ENCODE measurements at places on chromosomes 12 and 14.
A peak's percentile ranks its signal among the peaks of the same experiment; 100 is the strongest.

- H3K27ac ChIP-seq: no peak overlapping the region
- no peaks in the 10 kb centered on the region for H3K4me1 ChIP-seq
- no peak overlapping the region for H3K4me3 ChIP-seq
- H3K36me3 ChIP-seq: no peaks in the 10 kb centered on the region
These were observed 5.2 kb downstream of the SMARCD1 start for GRCh38 chr12:50090391-50090790.

DNA sequence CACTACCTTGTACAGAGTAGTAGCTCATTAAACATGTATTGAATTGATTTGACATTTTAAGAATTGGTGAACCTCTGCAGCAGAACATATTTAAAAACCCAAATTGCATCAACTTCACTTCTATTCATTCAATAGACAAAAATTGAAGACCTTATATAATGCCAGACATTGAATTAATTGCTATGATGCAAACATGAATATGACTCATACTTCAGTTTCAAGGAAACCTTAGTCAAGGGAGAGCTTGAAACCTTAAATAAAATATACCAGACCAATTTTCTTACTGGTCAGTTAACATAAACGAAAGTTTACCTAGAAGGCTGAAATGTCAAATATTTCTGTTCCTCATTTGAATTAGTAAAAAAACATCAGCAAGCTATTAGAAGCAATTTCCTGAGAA is 5.0 kb upstream of the MGAT4C start:
- H3K4me1 ChIP-seq: no peaks in the 10 kb centered on the region
- DNase-seq: no peak
- H3K27ac ChIP-seq: no peak overlapping the region
- H3K4me3 ChIP-seq: no peak overlapping the region
- H3K27me3 ChIP-seq: no peaks in the 10 kb centered on the region

GRCh38 chr14:24607081-24607480 is 2.4 kb downstream of the GZMH start:
- no peaks in the 10 kb centered on the region for H3K4me1 ChIP-seq
- H3K4me3 ChIP-seq: no peak overlapping the region
- no peak for DNase-seq
- no peaks in the 10 kb centered on the region for H3K27me3 ChIP-seq
- H3K36me3 ChIP-seq: no peaks in the 10 kb centered on the region
- no peak overlapping the region for H3K27ac ChIP-seq

- H3K27me3 ChIP-seq: no peaks in the 10 kb centered on the region
- no peak overlapping the region for H3K4me3 ChIP-seq
- no peak overlapping the region for H3K27ac ChIP-seq
- no peak for DNase-seq
These were observed 42.5 kb downstream of the ATG2B start for GRCh38 chr14:96320605-96321004.

GRCh38 chr14:77270361-77271112 is 469 bp downstream of the NGB start:
- H3K27me3 ChIP-seq: no peaks in the 10 kb centered on the region
- no peaks in the 10 kb centered on the region for H3K36me3 ChIP-seq
- H3K4me3 ChIP-seq: no peak overlapping the region
- DNase-seq: no peak
- H3K27ac ChIP-seq: no peak overlapping the region
- no peaks in the 10 kb centered on the region for H3K4me1 ChIP-seq

GRCh38 chr14:64879635-64880220 is at the start of gene SPTB:
SPTB (minus strand) TSS chr14:64879907; CDS start chr14:64823094, 56,813 bp downstream.
- no peaks in the 10 kb centered on the region for H3K36me3 ChIP-seq
- peak within 1 kb of the TSS; percentile 37 for H3K4me3 ChIP-seq
- no peaks in the 10 kb centered on the region for H3K27me3 ChIP-seq
- H3K4me1 ChIP-seq: peaks cover 2% of the 10 kb centered on the region
- no peak for DNase-seq

DNA sequence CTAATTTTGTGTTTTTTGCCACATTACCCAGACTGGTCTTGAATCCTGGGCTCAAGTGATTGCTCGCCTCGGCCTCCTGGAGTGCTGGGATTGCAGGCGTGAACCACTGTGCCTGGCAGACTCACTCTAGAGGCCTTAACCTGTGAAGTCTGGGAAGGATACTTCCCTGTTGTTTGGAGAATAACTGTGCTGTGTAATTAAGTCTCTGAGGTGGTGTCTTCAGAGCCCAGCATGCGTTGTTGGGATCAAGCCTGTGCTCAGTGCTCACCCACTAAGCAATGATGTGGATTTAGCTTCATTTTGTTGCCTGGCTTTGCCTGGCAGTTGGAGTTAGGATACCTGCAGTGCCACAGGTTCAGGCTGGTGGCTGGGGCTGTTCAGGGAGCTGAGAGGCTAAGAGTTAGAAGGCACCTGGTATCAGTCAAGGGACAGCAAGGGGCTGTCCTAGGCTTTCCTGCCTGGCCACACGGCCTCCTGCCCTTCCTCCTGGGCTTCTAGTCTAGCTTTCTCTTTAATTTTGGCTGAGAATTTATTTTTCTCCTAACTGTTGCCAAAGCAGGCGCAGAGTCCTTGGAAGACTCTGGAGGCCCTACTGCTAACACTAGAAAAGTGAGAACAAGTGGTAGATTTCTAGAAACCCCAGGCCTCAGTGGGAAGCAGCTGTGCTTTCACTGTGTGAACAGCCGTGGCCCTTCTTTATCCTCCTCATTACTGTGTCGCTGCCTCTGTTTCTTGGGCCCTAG is 38.5 kb downstream of the EP400 start:
- H3K27ac ChIP-seq: no peak overlapping the region
- DNase-seq: no peak
- H3K27me3 ChIP-seq: no peaks in the 10 kb centered on the region
- H3K4me3 ChIP-seq: no peak overlapping the region
- H3K4me1 ChIP-seq: peaks cover 8% of the 10 kb centered on the region

DNA sequence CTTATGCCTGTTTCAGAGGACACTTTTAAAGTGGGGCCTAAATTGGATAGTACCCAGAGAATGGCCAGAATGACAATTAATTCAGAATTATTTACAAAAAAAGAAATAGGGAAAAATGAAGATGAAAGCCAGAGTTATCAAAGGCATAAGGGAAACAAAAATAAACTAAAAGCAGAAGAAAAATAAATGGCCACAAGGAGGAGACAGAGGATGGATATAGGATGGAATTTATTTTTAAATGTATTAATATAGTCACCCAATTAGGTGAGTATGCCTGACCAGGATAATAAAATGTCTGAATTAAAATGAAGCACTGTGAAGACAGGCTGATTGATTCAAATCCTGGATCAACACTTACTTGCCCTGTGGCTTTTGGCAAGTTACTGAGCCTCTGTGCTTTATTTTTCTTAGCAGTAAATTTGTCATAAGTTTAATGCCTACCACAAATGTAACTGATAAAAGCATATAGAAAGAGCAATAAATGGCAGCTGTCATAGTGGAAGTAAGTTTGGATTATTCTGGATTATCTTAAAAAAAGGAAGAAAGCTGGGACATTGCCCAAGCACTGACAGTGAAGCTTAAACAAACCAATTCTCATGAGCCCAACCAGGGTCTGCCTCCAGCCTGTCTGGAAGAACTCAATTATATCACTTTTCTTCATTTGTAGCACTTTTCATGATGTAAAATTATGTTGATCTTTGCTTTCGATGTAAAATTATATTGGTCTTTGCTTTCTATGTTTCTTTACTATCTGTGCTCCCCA is 3.5 kb downstream of the CLEC9A start:
- no peaks in the 10 kb centered on the region for H3K27me3 ChIP-seq
- no peaks in the 10 kb centered on the region for H3K36me3 ChIP-seq
- H3K4me1 ChIP-seq: no peaks in the 10 kb centered on the region
- H3K4me3 ChIP-seq: no peak overlapping the region
- DNase-seq: no peak

DNA sequence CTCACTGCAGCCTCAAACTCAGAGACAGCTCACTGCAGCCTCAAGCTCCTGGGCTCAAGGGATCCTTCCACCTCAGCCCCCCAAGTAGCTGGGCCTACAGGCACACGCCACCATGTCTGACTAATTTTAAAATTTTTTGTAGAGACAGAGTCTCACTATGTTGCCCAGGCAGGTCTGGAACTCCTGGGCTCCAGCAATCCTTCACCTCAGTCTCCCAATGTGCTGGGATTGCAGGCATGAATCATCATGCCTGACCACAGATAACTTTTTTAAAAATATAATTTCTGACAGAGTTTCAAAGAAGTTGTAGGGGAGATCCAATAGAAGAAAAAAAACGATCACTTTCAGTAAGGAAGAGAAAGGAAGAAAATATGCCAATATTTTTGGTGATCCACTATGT is 189.7 kb upstream of the CDKN3 start:
- H3K27ac ChIP-seq: no peak overlapping the region
- no peak for DNase-seq
- H3K27me3 ChIP-seq: no peaks in the 10 kb centered on the region
- H3K4me3 ChIP-seq: no peak overlapping the region

DNA sequence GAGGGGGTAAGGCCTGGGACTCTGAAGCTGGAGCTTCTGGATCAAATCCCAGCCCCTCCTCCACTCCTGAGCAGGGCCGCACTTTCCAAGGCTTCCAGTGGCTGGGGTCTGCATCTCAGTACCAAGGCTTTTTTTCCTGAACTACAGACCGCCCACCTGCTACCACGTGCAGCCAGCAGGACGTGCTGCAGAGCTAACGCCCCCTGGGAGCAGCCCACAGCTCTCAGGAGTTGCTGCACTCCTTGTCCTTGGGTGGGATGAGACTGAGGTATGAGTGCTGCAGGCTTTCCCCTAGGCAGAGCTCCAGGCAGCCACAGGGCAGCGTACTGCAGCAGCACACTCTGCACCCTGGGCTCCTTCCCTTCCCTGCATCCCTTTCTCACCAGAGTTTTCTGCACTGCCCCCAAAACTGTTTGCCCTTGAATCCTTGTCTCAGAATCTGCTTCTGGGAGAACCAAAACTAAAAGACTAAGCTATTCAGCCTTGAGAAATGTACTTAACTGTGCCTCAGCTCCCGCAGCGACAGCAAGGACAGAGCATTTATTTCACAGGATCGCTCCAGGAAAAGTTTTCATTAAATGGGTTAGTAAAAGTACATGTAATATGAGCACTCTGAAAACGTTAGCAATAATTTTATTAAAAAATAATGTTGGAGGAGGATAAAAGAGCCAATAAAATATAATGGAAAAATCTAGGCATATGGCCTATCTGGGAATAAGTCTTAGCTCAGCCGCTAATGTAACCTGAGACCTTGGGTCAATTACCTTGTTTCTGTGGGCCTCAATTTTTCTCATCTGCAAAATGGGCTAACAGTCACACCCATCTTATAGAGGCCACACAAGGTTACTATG is 25.5 kb downstream of the RBM19 start:
- H3K27ac ChIP-seq: no peak overlapping the region
- no peaks in the 10 kb centered on the region for H3K36me3 ChIP-seq
- DNase-seq: no peak

DNA sequence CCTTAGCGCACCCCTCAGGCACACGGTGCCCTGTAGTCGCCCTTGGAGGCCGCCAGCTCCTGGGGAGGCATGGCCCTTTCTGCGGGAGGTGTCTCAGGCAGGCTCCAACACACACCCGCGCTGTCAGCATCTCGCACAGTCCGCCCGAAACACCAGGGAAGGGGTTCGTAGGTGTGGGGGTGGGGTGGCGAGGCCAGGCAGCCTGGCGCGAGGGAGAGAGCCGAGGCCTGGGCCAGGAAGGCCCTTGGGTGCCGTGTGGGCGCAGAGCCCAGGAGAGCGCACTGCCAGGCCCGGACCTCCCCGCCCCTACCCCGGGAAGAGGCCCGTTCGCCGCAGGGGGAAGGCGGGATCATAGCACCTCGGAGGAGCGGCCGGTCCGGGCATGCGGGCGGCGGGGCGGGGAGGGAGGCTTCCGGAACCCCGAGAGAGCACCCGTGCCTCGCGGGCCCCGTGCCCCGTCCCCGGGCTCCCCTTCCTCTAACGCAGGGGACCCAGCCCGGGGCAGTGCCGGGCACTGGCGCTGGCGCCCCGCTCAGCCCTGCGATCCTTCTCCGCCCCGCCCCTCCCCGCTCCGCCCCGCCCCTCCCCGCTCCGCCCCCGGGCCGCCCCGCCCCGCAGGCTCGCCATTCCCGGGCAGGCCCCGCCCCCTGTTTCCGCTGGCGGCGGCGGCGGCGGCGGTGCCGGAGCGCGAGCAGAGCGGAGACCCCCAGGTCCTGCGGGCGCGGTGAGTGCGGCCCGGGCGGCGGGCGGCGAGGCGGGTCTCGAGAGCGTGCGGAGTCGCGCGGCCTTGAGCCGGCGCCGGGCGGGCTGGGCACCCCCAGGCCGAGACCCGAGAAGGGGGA is at the start of gene TSPAN9:
TSPAN9 (plus strand) TSS at position 650 of the 842 bp plus-strand sequence. CDS start 123,815 bp downstream, outside the sequence.
- no peaks in the 10 kb centered on the region for H3K36me3 ChIP-seq
- peak within 1 kb of the TSS; percentile 96 for H3K4me3 ChIP-seq
- H3K4me1 ChIP-seq: peaks cover 10% of the 10 kb centered on the region

- no peak overlapping the region for H3K4me3 ChIP-seq
- no peaks in the 10 kb centered on the region for H3K27me3 ChIP-seq
- H3K4me1 ChIP-seq: no peaks in the 10 kb centered on the region
- no peak for DNase-seq
These were observed 15.4 kb downstream of the TEAD4 start for GRCh38 chr12:2974560-2974971.

- DNase-seq: no peak
- no peaks in the 10 kb centered on the region for H3K4me1 ChIP-seq
- no peak overlapping the region for H3K27ac ChIP-seq
- H3K27me3 ChIP-seq: no peaks in the 10 kb centered on the region
- H3K36me3 ChIP-seq: no peaks in the 10 kb centered on the region
These were observed 36.0 kb upstream of the SNX6 start for GRCh38 chr14:34665785-34666435.

DNA sequence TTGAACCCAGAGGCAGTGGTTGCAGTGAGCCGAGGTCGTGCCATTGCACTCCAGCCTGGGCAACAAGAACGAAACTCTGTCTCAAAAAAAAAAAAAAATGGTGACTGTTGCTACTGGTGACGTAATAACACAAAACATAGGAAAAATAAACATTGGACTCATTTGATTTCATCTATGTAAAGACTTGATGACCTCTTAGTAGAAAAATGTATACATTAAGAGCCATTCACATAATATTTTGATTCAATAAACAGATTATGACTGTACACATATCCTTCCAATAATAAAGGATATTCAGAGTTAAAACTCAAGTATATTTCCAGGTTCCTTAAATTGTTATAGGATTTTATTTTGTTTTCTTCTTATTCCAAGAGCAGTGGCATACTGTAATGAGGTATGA is 65.7 kb upstream of the AEBP2 start:
- H3K4me1 ChIP-seq: no peaks in the 10 kb centered on the region
- H3K4me3 ChIP-seq: no peak overlapping the region
- H3K27me3 ChIP-seq: no peaks in the 10 kb centered on the region
- no peaks in the 10 kb centered on the region for H3K36me3 ChIP-seq
- DNase-seq: no peak
- no peak overlapping the region for H3K27ac ChIP-seq

GRCh38 chr14:100873096-100873482 is 30.4 kb downstream of the RTL1 start:
- H3K4me1 ChIP-seq: no peaks in the 10 kb centered on the region
- no peaks in the 10 kb centered on the region for H3K36me3 ChIP-seq
- no peak overlapping the region for H3K27ac ChIP-seq
- no peak for DNase-seq
- no peaks in the 10 kb centered on the region for H3K27me3 ChIP-seq

- no peak overlapping the region for H3K4me3 ChIP-seq
- DNase-seq: no peak
- H3K36me3 ChIP-seq: no peaks in the 10 kb centered on the region
- peaks cover 2% of the 10 kb centered on the region for H3K4me1 ChIP-seq
- no peaks in the 10 kb centered on the region for H3K27me3 ChIP-seq
These were observed 151.1 kb downstream of the KIF26A start for GRCh38 chr14:104289507-104289906.

Measured in ovary (tissue), 10 donors.